Upper lobe of right lung (tissue), 1 donor: ENCODE measurements at places on chromosomes 12 and 14. TPM values are rescaled to one million over a fixed set of nuclear protein-coding genes. Genes with fewer than 3 reads are reported as not detected.

The CACNA1C gene
- 15.6 TPM for total RNA-seq

The OTOGL gene
- 0.09 TPM for total RNA-seq

The VRTN gene
- total RNA-seq = not detected

The RNU4-1 gene
- 2,477 TPM for total RNA-seq

The HPD gene
- total RNA-seq = 1.8 TPM

The SERPINA4 gene
- total RNA-seq = not detected

The SLC2A13 gene
- 11.3 TPM for total RNA-seq

The EML5 gene
- total RNA-seq = 2.3 TPM

The RIN3 gene
- total RNA-seq = 56.0 TPM

The MANSC4 gene
- total RNA-seq = not detected

The MGAT2 gene
- 27.1 TPM for total RNA-seq

The CHFR gene
- total RNA-seq = 50.2 TPM

The SERPINA12 gene
- not detected for total RNA-seq

The AACS gene
- 31.3 TPM for total RNA-seq

The INF2 gene
- 117 TPM for total RNA-seq

The RPS6KL1 gene
- 5.1 TPM for total RNA-seq

The CPM gene
- 165 TPM for total RNA-seq

The A2ML1 gene
- total RNA-seq = not detected

The AQP2 gene
- not detected for total RNA-seq

The MGST1 gene
- total RNA-seq = 357 TPM

The RPS26 gene
- total RNA-seq = 55.4 TPM

The PIWIL1 gene
- not detected for total RNA-seq

The TSHR gene
- not detected for total RNA-seq

The SPTB gene
- 3.0 TPM for total RNA-seq

The PLEK2 gene
- total RNA-seq = 2.5 TPM

The HCAR2 gene
- total RNA-seq = 7.6 TPM

The DDN gene
- total RNA-seq = not detected

The RBP5 gene
- 7.1 TPM for total RNA-seq

The PYM1 gene
- 29.1 TPM for total RNA-seq

The TSFM gene
- 24.3 TPM for total RNA-seq

The SMCO2 gene
- total RNA-seq = 0.38 TPM

The CACNA2D4 gene
- total RNA-seq = 5.5 TPM

The IGF1 gene
- total RNA-seq = 6.0 TPM

The WDR89 gene
- 12.4 TPM for total RNA-seq

The PELI2 gene
- 25.7 TPM for total RNA-seq

The ACRBP gene
- 3.8 TPM for total RNA-seq

The KRT85 gene
- not detected for total RNA-seq

The BORCS5 gene
- total RNA-seq = 14.0 TPM

The SMOC1 gene
- 1.1 TPM for total RNA-seq

The STXBP6 gene
- total RNA-seq = 27.4 TPM

The OLR1 gene
- total RNA-seq = 96.1 TPM

The KRT82 gene
- not detected for total RNA-seq

The LMNTD1 gene
- total RNA-seq = not detected

The ITGA7 gene
- total RNA-seq = 14.7 TPM

The DIO2 gene
- 1.0 TPM for total RNA-seq

The WIF1 gene
- 171 TPM for total RNA-seq

The LGALS3 gene
- 351 TPM for total RNA-seq

The FAM90A1 gene
- 0.43 TPM for total RNA-seq

The MAP1LC3B2 gene
- total RNA-seq = not detected

The B4GALNT3 gene
- total RNA-seq = 14.0 TPM

The FLRT2 gene
- total RNA-seq = 13.3 TPM

The AKAP3 gene
- total RNA-seq = 1.9 TPM

The PNP gene
- 32.8 TPM for total RNA-seq
